Stimulated activated CD4-positive, alpha-beta T cell treated with anti-CD3 and anti-CD28 coated beads, Interleukin-12 subunit alpha, Interleukin-12 subunit beta, amount 100 ng/mL, for 48 hours (primary cell): ENCODE measurements at places on chromosomes 6 and 20.

GRCh38 chr6:156880913-156881312, 103.7 kb downstream of the ARID1B start:
- DNase-seq, result no peak

DNA sequence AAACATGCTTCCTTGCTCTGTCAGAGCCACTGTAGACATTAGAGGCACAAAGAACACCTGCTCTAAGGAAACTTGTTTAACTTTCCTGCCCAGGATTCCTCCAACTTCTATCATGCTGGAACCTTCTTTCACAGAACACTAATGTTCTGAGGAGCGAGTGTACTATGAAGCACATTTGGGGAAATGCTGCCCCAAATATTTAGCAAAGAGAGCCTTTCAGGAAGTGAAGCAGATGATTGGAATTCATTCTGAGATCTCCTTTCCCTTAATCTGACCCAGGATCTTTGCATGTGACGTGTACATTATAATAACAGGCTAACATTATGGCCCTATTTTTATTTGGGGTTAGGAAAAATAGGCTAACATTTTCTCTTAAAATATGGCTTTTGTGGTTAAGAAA, 21.0 kb upstream of the FYN start:
- DNase-seq, result no peak

- DNase-seq, result no peak
These were observed 17.7 kb downstream of the GTF2H5 start for GRCh38 chr6:158185729-158186456.

DNA sequence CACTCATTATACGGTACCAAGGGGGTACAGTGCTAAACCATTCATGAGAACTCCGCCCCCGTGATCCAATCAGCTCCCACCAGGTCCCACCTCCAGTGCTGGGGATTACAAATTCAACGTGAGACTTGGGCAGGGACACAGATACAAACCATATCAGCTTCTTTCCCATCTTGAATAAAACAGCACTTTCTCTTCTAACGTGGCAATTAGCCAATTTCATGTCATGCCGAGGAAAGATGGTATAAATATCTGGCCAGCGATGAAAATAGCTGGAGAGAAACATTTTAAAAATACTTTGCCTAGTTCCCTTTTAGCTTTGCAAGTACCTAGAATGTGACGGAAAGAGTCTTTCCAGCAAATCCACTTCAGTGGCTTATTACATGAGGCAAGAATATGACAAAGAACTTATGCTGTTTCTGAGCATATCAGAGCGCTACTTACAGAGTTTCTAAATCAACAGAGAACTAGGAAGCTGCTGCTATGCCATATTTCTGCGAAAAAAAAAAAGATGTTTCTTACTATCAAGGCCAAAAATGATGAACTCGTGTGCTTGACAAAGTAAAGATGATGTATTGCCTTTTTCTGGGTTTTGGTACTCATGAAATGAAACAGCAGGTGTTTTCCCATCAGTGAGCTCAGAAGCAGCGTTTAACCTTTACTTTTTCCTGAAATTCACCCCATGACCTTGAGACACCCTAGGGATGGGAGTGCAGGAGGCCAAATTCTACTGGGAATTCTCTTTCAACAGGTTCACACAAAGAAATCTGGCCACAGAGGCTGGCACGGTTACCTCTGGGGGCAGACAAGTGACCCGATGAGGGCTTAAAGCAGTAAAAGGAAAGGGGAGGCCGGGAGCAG, 37.9 kb downstream of the AGPAT4 start:
- DNase-seq, result no peak

GRCh38 chr6:116492331-116493067, 18.9 kb upstream of the CALHM5 start:
- DNase-seq, result no peak

- DNase-seq, result no peak
These were observed 42.5 kb downstream of the SLC2A12 start for GRCh38 chr6:134009876-134010275.

GRCh38 chr20:35226126-35226883, at the start of gene MMP24:
MMP24 (plus strand) TSS chr20:35226690; CDS start chr20:35226739, 49 bp downstream.
- DNase-seq, result no peak

DNA sequence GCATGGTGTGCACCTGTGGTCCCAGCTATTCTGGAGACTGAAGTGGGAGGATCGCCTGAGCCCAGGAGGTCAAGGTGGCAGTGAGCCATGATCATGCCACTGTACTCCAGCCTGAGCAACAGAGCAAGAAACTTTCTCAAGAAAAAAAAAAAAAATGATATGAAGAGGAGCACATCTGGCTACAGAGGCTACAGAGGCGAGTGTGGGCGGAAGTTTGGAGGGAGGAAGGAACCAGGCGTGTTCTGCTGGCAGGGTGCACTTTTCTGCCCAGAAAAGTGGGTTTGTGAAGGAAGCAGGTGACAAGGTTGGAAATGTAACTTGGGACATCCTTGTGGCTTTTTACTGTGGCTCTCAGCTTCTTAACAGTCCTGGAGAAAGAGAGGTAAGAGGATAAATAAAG, 96.7 kb downstream of the SNX5 start:
- DNase-seq, result no peak

DNA sequence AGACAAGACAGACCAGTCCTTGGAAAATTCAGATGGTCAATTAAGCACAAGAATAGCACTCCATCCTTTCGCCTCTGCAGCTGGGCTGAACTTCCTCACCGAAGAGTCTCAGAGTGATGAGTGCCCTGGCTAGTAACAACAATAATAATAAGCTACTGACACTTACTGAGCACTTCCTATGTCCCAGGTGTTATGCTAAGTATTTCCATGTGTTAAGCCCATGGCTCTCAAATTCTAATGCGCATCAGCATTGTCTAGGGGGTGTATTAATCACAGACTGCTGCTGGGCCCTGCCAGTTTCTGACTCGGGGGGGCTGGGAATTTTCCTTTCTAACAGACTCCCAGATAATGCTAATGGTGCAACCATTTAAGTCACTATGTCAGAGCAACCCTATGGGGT, 118.2 kb upstream of the LRFN2 start:
- no peak for DNase-seq

DNA sequence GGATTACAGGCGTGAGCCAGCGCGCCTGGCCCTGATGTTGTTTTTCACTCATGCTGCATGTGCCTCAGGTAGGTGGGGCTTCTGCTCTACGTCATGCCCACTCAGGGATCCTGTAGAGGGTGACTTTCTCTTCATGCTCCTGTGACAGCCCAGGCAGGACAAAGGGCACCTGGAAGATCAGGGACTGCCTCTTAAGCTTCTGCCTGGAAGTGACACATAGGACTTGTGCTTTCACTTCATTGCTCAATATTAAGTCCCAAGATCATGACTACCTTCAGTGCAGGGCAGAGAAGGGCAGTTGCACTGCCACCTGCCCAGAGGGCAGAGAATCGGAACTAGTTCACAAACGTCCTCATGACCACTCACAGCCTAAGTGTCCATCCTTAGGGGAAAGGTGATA, 249.5 kb upstream of the SULF2 start:
- no peak for DNase-seq

GRCh38 chr6:90936286-90936685, 349.4 kb upstream of the MAP3K7 start:
- DNase-seq, result no peak

DNA sequence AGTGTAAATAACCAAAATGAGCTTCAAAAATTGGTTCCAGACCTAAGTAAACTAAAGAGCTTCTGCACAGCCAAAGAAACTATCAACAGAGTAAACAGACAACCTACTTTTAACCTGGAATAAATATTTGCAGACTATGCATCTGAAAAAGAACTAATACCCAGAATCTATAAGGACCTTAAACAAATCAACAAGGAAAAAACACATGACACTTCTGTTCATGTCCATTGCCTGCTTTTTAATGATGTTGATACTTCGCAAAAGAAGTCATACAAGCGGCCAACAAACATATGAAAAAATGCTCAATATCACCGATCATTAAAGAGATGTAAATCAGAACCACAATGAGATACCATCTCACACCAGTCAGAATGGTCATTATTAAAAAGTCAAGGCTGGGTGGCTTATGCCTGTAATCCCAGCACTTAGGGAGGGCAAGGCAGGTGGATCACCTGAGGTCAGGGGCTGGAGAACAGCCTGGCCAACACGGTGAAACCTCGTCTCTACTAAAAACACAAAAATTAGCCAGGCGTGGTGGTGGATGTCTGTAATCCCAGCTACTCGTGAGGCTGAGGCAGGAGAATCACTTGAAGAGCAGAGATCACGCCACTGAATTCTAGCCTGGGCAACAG, 42.5 kb upstream of the DST start:
- DNase-seq, result no peak

GRCh38 chr20:1034415-1034789, 32.3 kb upstream of the RSPO4 start:
- no peak for DNase-seq

- DNase-seq, result no peak
These were observed 8.1 kb downstream of the SLC2A4RG start for GRCh38 chr20:63747622-63748069.

DNA sequence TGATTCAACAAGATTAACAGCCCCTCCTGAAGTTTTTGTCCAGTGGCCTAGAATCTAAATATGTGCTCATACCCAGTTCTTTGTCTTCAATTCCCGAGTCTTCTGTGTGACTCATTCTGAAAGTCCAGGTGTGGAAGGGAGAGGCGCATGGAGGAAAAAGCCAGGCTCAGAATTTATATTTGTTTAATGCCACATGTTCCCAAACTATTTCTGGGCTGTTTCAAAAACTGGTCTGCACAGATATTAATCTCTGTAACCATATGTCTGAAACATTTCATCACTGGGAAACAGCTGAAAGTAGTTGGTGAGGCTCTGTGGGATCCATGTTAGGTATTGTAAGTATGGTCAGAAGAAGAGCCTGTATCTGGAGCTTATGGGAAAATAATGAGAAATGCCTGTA, 266.0 kb downstream of the PAX1 start:
- no peak for DNase-seq

- DNase-seq, result no peak
These were observed 94.3 kb downstream of the TCP11 start for GRCh38 chr6:35046862-35047261.

DNA sequence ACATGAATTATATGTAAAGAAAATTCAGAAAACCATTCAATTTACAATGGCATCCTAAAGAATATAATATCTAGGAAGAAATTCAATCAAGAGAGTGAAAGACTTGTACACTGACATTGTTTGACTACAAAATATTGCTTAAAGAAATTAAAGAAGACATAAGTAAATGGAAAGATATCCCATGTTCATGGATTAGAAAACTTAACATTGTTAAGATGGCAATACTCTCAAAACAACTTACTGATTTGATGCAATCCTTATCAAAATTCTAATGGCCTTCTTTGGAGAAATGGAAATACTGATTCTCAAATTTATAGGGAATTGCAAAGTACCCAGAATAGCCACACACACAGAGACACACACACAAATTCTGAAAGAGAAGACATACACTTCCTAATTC, 298.3 kb upstream of the EXOC2 start:
- DNase-seq, result no peak

- no peak for DNase-seq
These were observed 24.7 kb downstream of the ENTPD6 start for GRCh38 chr20:25220021-25220730.

DNA sequence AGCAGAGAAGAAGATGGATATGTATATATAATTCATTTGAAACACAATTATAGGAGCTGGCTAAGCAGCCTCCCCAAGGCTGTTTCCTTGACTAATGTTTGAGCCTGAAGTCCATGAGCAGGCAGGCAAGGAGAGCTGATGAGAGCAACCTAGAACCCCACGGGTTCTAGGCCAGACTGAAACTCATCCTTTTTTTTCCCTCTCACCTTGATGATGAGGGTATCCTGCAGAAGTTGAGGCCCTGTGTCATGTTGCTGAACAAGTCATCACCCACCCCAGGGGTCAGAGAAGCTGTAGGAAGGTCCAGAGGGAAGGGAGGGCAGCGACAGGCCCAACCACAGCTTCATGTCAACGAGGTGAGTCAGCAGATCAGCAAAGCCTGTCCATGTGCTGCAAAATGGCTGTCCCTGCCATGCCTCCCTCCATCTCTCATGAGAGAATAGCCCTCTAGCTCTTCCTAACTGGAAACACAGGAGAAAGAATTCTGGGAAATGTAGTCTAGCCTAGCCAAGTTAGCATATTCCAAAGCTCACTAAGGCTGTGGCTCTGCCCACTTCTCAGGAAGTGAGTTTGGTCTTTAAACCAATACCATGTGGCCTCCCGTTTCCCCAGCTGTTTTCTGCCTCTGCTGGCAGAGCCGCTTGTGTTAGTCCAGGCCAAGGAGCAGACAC, 91.3 kb upstream of the DTNBP1 start:
- no peak for DNase-seq

DNA sequence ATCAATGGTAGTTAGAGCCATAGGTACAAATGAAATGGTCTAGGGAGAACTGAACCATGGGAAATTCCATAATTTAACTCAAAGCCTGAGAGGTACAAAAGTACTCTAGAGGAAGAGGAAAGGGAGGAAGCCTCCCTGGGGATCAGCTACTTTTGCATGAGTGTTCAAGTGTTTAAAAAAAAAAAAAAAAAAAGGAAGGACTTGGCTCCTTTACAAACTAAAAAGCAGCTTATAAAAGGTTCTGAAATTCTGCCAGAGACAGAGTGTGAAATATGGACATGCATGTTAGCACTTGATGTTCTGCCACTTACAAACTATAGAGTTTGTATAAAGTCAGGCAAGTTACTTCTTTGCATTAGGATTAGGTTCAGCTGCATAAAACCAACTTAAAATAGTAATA, 290.0 kb downstream of the TBC1D7 start:
- no peak for DNase-seq

- DNase-seq, result no peak
These were observed 169.0 kb downstream of the TBC1D7 start for GRCh38 chr6:13159300-13159699.

- no peak for DNase-seq
These were observed 6.7 kb upstream of the KHDC1L start for GRCh38 chr6:73231986-73232391.

- DNase-seq, result no peak
These were observed 136.0 kb downstream of the EDN1 start for GRCh38 chr6:12426121-12426520.

DNA sequence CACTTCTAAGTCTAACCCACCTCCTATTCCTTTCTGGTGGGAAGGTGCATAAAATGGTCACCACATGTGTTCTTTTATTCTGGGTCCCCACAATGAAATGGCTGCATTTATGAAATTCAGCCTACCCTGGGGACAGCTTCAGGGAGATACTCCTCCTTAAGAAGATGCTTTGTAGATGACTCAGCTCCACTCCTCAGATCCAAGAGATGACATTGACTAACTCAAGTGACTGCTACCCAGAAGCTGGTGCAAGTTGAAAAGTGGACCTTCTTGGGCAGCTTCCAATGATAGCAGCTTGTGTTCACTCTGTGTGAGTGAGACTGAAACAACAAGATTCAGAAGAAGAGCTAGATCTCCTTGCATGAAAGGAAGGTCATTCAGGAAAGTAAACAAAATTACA, 113.4 kb downstream of the SCP2D1 start:
- DNase-seq, result no peak

GRCh38 chr6:127686084-127686483, 109.1 kb downstream of the C6orf58 start:
- no peak for DNase-seq

- no peak for DNase-seq
These were observed 33.5 kb downstream of the GHRH start for GRCh38 chr20:37228082-37228481.
